Tibial artery (tissue), 4 donors: ENCODE measurements at places on chromosomes 2 and 18.

DNA sequence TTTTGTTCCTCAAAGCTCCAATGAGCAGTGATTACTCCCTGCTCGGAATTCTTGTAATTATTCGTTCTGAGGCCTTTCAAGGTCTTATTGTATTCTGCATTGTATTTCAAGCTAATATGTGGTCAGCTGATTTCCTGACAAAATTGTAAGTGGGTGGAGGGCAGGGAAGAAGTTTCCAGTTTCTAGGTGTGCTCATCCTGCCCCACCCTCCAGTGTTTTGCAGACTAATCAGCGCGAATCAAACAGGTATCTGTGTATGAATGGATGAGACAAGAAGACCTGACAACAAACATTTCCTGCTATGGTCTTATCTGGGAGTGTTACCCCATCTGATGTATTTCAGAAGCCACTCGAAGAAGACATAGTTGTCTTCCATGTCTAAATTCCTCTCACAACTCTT is 35.3 kb downstream of the MYCN start:
- no peak for DNase-seq

DNA sequence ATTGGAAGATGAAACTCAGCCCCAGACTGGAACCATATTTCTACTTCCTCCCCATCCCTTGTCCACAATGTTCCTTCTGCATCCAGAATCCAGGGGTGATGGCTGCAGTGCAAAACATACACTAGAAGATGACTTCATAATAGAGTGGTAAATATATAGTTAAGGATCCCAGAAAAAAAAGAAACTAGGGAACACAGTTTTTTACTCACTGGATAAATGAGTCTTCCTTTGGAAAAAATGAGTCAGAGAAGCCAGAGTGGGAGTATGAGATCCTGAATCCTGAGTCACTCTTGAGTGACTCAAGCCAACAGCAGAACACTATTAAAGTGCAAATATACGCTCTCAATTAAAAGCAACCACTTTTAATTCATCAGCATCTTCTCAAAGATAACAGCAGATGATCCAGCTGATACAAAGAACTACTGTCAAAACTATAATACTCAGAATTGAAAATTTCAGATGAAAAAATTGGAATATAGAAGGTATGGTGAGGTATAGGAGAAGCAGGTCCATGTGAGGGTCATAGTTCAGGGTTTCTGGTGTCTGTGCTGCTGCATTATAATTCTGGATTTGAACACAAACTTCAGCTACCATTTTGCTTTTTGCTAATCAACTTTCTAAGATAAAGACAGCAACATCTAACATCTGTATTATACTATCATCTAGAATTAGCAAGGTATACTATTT is 987.2 kb upstream of the CDH2 start:
- DNase-seq, result no peak

- no peak for DNase-seq
Observed at GRCh38 chr2:178320011-178320585, 125.8 kb downstream of the OSBPL6 start.

- no peak for DNase-seq
Observed at GRCh38 chr2:1941556-1941955, 197.2 kb upstream of the PXDN start.

GRCh38 chr2:174198846-174199564 is 49.3 kb downstream of the OLA1 start:
- DNase-seq, result no peak

- DNase-seq, result no peak
Observed at GRCh38 chr2:159736048-159736447, 23.7 kb downstream of the MARCHF7 start.

GRCh38 chr2:232493701-232494474 is 6.3 kb upstream of the ECEL1 start:
- DNase-seq, result no peak

GRCh38 chr2:157326698-157327097 is 1.1 kb upstream of the ERMN start:
- DNase-seq, result no peak

DNA sequence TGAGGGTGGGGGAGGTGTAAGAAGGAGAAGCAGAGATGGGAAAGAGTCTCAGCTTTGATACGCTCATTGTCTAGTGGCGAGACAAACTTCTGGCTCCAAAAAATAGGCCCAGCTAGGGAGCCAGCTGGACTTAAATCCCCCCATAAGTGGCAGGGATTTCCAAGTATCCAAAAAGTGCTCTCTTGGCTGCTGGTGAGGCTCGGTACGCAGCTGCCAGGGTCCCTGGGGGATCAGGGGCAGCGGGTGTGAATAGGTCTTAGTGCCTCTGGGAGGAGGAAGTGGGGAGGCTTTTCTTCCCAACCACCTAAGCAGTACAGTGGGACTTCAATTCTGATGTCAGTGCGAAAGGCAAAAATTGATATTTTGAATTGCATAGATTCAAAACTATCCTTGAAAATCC is 73.5 kb downstream of the ALK start:
- DNase-seq, result no peak

DNA sequence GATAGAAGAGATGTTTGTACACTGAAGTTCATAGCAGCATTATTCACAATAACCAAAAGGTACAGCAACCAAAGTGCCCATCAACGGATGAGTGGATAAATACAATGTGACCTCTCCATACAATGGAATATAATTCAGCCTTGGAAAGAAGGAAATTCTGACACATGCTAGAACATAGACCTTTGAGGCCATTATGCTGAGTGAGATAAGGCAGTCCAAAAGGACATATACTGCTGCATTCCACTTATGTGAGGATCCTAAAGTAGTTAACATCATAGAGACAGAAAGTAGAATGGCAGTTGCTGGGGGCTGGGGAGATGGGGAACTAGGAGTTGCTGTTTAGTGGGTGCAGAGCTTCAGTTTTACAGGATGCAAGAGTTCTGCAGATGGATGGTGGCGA is 38.2 kb upstream of the GLI2 start:
- DNase-seq, result no peak

DNA sequence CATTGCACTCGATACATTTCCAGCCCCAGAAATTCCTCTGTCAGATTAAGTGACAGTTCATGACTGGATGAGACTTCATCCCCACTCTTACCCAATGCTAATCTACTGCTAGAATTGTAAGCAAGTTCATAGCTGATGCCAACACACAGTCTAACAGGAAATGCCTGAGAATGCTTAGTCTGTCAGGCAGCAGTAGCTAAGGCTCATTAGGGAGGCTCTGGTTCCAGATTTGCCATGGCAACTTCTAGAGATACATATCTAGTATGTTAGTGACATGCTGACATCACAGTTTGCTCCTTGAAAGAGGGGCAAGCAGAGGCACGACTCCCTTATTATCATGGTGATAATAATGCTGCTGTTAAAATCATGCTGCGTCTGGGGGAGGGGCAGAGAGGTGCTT is 198.4 kb downstream of the RBM43 start:
- no peak for DNase-seq

DNA sequence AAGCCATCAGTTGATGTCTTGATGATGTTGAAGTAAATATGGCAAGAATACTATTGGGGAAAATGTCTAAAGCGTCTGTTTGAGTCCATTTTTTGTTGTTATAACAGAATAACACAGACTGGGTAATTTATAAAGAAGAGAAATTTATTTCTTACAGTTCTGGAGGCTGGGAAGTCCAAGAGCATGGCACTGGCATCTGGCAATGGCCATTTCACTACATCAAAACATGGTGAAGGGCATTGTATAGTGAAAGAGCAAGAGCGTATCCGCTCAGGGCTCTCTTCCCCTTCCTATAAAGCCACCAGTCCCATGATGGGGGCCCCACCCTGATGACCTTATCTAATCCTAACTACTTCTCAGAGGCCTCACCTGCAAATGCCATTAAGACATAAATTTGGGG is 29.6 kb upstream of the MRPL19 start:
- no peak for DNase-seq

GRCh38 chr2:168426861-168427260 is 29.2 kb upstream of the CERS6 start:
- DNase-seq, result no peak

GRCh38 chr2:234488913-234489451 is 7.9 kb downstream of the ARL4C start:
- DNase-seq, result no peak

DNA sequence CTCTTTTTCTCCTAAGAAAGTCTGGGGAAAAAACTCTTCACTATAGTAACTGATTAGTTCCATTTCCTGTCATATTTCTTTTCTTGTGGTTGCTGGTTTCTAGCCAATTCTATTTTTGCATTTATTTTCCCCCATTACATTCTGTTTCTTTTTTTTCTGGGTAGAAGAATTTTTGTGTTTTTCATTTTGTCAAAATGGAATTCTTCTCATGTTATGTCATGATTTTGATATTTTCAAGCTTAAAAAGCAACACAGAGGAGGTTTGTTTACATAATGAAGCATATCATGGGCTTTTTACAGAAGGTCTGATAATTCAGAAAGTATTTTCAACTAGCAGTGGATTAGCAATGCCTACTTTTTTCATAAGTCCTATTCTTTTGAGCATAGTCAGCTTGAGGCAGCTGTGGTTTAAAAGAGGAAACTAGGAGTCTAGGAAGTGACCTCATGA is 102.0 kb downstream of the MAP2 start:
- DNase-seq, result no peak

DNA sequence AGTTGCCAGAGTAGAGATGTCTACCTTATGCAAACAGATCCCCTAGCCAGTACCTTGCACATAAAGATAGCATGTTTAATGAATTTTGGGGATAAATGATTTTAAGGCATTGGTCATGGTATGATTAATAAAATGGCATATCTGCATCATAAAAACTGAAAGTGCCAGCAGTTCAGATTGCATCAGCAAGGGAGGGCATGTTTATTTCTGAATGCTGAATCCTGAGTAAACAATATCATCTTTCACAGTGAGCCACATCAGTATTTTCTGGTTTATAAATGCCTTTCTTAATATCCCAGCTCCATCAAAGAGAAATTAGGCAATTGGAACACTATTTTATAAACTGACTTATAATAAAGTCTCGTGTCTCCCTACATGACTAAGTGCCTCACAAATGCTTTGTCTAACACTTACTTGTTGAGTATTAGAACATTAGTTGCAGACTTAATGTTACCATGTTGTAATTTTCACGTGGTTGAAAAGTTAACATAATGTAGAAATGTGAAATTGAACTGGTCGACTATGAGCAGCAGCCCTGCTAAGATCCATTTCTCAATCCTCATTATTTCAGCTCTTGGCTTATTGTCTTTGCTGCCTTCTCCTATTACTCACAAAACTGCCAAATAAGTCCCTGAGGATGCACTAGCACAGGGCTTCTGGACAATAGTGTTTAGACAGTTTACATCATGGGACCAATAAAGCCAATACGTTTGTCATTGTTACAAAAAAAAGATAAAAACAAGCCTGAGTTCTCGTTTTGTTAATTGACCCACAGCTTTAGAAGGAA is 48.0 kb downstream of the LANCL1 start:
- no peak for DNase-seq

- no peak for DNase-seq
Observed at GRCh38 chr2:212495046-212495445, 43.6 kb downstream of the ERBB4 start.

DNA sequence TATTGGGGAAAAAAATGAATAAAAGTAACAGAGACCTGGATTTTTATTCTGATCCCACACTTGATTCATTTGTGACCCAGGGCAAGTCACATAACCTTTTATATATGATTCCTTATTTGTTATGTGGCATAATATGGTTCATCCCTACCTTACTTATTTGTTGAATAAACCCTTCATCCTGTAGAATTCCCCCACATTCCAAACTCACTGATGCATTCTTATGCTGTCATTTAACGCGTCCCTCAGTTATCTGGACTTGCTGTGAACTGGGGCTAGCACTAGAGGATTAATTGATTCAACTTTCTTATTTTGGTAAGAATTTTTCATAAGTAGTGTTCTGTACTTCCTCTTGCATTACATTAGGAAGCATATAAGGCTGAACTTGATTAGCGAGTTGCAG is 384.7 kb upstream of the RAB12 start:
- no peak for DNase-seq
